ENCODE measurements at places on chromosomes 4 and X.

DNA sequence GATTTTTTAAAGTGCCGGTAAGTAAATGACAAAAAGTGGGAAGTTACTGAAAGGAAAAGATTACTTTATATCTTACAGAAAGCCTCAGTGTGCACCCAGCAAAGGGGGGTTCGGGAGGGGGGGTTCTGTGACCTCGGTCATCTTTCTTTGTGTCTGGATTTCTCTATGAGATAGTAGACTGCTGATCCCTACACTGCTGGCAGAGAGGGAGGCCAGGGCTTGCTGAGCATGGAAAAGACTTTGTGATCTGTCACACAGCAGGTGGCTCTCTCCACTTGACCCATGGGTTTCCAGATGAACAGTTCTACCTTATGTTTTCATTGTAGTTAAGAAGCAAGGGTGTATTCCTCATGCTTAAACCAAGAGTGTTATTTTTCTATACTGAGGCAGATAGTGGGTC, 475.6 kb downstream of the PCDH10 start:
- DNase-seq, result no peak

- no peak for DNase-seq
Measured at GRCh38 chr4:16642897-16643296, 255.5 kb downstream of the LDB2 start.

DNA sequence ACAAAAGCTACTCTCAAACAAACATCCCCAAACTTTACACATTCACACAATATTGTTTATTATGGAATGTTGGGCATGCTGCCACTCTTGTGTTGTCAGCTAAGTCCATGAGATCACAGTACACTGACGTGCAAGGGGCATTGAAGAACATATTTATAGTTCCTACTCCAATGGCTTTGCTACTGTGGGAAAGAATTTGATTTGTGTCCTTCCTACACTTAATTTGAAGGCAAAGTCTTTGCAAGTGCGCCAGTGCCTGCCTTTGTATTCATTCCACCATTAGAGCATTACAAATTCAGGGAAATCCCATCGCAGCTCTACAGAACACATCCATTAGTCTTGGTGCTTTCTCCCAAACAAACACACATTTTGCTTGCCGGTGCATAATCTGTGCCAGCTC, 45.4 kb upstream of the FTHL17 start:
- DNase-seq, result no peak

- DNase-seq, result no peak
Measured at GRCh38 chrX:40943093-40943641, 142.1 kb upstream of the USP9X start.

- no peak for DNase-seq
Measured at GRCh38 chr4:99179626-99180025, 35.5 kb upstream of the ADH4 start.

DNA sequence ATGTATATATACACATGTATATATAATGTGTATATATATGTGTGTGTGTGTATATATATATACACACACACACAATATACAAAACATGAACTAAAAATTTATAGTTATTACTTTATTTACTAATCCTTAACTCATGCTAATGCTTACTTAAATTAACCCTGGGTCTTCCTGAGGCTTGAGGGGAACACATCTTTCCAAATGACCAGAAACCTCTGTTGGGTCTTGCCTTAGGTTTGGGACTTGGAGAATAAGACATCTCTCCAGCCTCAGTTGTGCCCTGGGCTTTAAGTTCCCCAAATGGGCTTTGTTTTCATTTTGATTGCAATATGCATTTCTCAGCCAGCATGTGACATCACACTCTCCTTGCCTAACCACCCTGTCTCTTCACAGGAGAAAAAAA, 7.7 kb downstream of the GEMIN8 start:
- DNase-seq, result no peak

- peak; percentile 4 for DNase-seq
Measured at GRCh38 chr4:183905593-183906488, 734 bp downstream of the STOX2 start.

GRCh38 chr4:14165222-14165920, 537.8 kb upstream of the BOD1L1 start:
- DNase-seq, result no peak

GRCh38 chr4:74338792-74339333, 26.1 kb upstream of the EREG start:
- DNase-seq, result no peak

- no peak for DNase-seq
Measured at GRCh38 chr4:41319553-41319952, 62.8 kb downstream of the UCHL1 start.

GRCh38 chrX:84240848-84241565, 53.0 kb upstream of the RPS6KA6 start:
- no peak for DNase-seq

DNA sequence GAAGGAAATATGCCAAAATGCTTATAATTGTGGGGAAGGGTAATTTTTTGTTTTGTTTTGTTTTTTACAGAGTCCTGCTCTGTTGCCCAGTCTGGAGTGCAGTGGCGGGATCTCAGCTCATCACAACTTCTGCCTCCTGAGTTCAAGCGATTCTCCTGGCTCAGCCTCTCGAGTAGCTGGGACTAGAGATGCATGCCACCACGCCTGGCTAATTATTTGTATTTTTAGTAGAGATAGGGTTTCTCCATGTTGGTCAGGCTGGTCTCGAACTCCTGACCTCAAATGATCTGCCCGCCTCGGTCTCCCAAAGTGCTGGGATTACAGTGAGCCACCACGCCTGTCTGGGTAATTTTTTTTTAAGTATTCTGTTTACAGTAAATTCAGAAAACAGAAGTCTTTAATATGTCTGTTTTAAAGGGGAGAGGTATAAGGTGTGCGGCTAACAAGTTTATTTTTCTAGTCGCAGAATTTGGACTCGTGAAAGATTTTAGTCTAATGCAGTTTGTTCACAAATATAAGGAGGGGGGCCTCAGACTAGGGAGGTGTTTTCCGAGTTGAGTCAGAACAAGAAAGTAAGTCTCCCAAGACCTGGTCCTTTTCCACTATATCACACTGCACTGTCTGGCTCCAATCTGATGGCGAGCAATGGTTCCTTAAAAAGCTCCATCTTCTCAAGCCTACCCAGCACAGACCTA, 1.5 kb downstream of the ACSL1 start:
- no peak for DNase-seq

GRCh38 chrX:127037159-127037558, 217.6 kb downstream of the PRR32 start:
- no peak for DNase-seq

GRCh38 chrX:100494646-100495370, 84.7 kb upstream of the PCDH19 start:
- no peak for DNase-seq

- no peak for DNase-seq
Measured at GRCh38 chrX:103739421-103739820, 28.7 kb downstream of the TMEM31 start.

- DNase-seq, result no peak
Measured at GRCh38 chr4:1030031-1030430, 18.6 kb downstream of the FGFRL1 start.

DNA sequence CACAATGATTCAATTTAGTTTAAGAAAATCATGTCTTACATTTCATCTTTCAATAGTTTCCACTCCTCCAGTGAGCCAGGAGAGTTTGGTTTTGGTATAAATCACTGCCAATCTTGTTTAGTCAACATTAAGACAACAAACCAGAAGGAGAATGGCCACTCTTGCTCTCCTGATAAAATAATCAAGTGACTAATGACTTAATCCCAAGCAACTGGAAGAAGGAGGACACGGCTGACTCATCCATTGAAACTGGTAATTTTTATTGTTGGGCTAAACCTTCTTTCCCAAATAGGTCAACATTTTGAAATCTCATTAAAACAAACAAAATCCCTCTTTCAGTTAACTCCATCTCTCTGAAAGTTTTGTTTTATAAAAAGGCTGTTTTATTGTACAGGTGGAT, 230.2 kb downstream of the CLCN4 start:
- no peak for DNase-seq

DNA sequence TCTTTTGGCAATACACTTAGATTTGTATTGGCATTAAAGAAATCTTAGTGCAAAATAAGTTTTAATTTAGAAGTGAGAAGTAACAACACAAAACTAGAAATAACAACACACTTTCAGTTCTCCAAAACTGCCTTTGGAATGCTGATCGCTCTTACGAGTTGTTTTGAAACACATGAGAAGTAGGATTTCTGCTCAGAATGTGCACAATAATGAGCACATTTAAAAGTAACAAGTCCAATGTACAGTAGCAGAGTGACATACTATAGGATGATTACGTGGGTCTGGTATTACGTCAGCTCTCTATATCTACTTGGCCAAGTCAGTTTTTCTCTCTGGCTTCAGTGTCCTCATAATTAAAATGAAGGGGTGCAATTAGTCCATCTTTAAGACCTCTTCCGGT, 164.8 kb downstream of the CHM start:
- DNase-seq, result no peak

DNA sequence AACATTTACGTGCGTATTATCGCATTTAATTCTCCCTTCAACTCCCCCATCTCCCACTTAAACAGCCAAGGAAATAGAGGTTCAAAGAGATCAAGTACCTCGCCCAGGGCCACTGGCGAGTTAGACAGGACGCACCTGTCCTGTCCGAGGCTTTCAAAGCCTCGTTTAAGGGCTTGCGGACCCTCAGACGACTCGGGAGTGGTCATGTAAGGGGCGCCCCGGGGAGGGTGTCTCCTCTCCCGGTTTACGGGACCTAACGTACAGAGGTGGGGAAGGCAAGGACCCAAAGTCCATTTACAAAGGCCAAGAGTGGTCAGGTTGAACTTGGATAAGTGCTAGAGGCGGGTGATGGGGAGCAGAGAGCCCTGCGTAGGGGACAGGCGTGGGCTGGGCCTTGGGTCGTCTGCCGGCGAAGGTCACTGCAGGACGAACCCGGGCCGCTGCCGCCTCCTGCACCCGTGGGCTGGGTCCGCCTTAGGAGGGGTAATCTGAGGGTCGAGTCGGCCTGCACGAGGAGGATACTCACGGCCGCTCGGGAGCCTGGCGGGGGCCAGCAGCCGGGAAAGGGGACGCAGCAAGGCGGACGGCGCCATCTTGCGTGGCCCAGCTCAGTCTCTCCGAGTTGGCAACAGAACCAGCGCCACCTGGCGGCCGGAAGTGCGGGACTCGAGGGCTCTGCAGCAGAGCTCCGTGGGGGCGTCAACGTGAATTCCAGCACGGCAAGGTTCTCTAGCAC, 5.9 kb upstream of the NAA15 start:
- peak; percentile 98 for DNase-seq

DNA sequence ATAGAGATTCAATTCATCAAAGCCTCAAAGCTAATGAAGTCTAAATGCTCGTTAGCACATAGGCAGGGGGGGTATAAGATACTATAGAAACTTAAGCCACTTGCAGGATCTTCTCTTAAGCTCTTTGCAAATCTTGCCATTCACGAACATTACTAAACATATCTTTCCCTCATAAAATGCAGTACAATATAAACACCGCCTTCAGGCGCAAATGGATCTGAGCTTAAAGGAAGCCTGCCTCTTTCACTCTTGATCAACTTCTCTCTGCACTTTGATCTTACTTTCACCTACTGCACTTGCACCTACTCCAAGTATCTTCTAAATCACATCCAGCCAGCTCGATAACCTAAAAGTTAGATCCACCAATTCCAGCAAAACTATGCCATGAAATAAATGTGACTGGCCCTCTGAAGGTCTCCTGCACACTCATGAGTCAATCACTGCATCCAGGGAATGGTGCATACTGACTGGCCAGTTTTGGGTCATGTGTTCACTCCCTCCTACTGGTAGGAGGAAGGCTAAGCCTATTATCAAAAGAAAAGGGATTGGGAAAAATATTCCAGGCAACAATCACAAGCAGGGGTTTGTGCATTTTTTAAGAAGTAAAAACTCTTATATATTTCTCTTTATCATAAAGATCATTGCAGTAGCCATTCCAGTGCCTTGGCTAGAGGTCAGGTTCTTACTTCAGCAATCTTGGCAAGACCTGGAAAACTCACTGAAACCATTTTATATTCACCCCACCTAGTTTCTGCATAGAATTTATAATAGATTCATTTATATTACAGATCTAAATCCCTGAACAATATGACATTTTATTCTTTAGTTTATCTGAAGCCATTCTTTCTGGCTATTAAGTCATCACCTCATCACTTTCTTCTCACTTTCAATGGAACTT, 222.0 kb downstream of the PPP3CA start:
- no peak for DNase-seq

GRCh38 chr4:163495900-163496299, 1.4 kb downstream of the TMA16 start:
- DNase-seq, result no peak

GRCh38 chr4:12966726-12967125, 517.4 kb downstream of the RAB28 start:
- DNase-seq, result no peak

DNA sequence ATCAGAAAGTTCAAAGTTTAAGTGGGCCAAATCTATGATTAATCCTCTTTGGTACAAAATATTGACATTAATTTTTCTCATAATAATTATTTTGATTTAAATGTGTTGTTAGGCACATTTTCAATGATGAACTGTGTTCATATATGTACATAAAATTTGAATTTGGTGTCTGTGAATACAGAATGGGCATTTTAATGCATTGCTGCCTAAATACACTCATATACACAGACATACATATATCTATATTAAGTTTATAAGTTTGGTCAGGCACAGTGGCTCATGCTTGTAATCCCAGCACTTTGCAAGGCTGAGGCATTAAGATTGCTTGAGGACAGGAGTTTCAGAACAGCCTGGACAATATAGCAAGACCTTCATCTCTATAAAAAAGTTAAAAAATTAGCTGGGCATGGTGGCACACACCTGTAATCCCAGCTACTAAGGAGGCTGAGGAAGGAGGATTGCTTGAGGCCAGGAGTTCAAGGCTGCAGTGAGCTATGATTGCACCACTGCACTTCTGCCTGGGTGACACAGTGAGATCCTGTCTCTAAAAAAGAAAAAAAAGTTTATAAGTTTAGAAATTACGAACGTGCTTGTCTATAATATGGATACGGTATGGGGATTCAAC, 12.3 kb upstream of the BMP2K start:
- no peak for DNase-seq

DNA sequence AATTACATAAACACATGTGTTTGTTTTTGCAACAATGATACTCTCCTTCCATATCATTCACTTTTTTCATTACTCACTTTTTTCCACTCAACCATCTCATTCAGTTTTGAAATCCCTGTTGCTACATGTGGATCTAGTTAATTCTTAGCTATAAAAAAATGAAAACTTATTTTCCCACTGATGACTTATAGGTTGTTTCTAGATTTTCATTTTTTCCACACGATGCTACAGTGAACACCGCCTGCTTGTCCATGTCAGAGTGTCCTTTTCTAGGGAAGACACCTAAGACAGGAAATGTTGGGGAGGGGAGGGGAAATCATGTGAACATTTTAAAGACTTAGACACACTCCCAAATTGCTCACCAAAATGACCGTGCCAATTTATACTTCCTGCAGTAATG, 70.2 kb downstream of the SUPT20HL2 start:
- DNase-seq, result no peak
